RWPE2 (cell line): ENCODE measurements at places on chromosomes 13 and 19.

DNA sequence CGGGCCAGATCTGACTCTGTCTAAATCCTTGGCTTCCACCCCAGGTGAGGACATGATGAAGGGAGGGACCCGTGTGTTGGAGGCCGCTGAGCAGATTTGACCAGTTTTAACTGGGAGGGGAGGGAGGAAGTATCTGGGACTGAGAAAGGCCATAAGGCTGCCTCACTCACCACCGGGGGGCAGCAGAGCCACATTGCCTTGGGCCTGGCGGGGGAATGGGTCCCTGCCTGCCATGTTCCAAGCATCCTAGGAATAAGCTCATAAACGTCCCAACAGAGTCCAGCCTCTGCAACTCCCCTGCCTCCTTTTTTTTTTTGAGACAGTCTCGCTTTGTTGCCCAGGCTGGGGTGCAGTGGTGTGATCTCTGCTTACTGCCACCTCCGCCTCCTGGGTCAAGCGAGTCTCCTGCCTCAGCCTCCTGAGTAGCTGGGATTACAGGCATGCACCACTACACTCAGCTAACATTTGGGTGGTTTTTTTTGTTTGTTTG, 15.5 kb downstream of the MAST3 start:
- no peak for DNase-seq
- H3K27ac ChIP-seq: no peak overlapping the region
- H3K36me3 ChIP-seq: peaks cover 6% of the 10 kb centered on the region; the same call in 1 of the 2 replicates

GRCh38 chr13:32045982-32046785, 14.6 kb downstream of the FRY start:
- H3K36me3 ChIP-seq: no peaks in the 10 kb centered on the region
- no peak overlapping the region for H3K27ac ChIP-seq
- no peak overlapping the region for H3K4me3 ChIP-seq
- H3K4me1 ChIP-seq: no peaks in the 10 kb centered on the region
- H3K27me3 ChIP-seq: no peaks in the 10 kb centered on the region
- DNase-seq: no peak

DNA sequence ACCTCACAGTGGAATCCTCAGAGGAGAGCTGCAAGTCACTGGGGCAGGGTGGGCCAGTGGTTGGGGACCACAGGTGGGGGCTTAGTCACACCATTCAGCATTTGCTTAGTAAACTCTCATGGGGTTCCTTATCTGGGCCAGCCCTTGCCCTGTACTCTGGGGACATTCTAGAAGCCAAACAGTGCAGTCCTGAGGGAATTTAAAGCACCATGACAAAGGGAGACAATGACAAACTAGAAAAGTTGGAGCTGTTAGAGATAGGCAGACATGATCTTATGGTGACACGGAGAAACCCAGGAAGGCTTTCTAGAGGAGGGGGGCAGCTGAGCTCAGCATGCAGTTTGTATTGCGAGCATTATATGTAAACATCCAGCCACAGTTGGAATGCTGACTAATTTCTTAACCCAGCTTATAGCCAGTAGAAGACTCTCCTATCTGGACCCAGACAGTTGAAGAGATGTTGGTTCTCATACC, 87.6 kb downstream of the ZNF429 start:
- no peak overlapping the region for H3K27ac ChIP-seq
- no peak overlapping the region for H3K4me3 ChIP-seq
- H3K27me3 ChIP-seq: no peaks in the 10 kb centered on the region
- no peaks in the 10 kb centered on the region for H3K36me3 ChIP-seq
- DNase-seq: no peak

DNA sequence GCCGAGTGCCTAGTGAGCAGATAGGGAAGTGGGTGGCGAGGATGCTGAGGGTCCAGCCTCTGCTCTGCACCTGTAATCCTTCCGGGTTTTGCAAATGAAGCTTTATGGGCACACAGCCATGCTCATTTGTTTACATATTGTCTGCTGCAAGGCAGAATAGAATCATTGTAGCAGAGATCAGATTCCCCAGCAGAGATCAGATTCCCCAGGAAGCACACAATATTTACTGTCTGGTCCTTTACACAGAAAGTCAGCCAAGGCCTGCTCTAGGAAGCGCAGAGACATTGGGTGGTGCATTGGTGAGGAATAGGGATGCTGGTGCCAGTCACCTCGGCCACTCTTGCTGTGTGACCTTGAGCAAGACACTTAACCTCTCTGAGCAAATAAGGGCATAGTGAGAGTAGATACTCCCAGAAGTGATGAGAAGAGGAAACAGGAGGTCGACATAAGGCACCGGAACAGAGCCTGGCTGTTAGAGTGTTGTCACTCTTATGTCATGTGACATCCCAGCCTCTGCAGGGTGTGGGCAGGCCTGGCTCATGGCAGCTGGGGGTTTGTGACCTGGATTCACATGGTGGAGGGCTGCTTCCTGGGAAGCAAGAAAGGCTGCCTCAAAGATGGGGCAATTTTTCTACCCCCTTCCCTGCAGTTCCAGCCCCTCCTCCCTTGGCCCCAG, 25.6 kb downstream of the CARM1 start:
- H3K4me3 ChIP-seq: no peak overlapping the region
- H3K4me1 ChIP-seq: peaks cover 8% of the 10 kb centered on the region
- H3K27ac ChIP-seq: no peak overlapping the region
- no peak for DNase-seq

DNA sequence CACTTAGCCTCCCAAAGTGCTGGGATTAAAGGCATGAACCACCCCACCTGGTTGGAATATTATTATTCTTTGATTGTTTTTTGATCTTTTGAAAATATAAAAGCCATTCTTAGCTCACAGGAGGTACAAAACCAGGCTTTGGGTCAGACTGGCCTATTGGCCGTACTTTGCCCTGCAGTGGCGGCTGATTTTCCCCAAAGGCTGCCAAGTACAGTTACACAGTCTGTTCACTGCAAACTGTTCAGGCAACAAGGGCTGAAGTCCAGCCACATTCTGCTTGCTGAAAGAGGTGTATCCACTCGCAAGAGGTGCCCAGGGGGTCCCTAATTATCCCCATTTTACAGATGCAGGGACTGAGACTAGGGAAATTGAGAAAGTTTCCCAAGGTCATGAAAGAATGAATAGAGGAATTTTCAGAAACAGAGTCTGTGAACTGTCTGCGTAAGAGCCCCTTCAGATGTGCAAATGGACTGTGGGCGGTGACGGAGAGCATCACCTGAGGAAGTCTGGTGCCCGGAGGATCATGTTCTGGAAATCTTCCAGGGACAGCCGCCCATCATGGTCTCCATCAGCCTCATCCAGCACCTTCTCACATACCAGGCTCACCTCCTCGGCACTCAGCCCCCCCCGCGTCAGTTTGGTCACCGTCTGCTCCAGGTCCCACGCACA, 9.0 kb downstream of the CIB3 start:
- DNase-seq: no peak
- peaks cover 15% of the 10 kb centered on the region for H3K4me1 ChIP-seq
- no peak overlapping the region for H3K4me3 ChIP-seq
- H3K27ac ChIP-seq: no peak overlapping the region
- no peaks in the 10 kb centered on the region for H3K27me3 ChIP-seq
- H3K36me3 ChIP-seq: no peaks in the 10 kb centered on the region

DNA sequence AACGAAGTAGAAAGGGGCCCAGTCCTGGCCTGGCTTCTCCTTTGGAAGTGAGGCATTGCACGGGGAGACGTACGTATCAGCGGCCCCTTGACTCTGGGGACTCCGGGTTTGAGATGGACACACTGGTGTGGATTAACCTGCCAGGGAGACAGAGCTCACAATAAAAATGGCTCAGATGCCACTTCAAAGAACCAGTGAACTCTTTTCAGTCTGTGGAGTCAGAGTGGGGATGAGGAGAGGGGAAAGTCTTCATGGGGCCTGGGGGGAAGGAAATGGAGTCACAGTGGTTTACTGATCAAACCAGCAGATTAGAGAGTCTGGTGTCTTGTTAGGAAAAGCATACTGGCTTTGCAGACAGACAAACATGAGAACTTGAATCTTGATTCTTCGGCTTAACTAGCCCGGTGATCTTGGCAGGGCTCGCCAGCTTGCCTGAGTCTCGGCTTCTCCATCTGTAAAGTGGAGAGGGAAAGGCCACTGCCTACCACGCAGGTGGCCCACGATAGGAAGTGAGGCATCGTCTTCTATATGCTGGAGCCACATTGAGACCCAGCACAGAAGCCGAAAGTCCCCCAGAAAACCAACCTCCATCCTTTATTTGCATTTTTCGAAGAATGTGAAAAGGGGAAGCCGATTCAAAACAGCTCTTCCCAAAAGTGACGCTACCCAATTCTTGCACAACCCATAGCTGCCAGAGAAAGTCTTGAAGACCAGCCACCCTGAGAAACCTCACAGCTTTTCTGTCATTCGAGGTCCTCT, at the start of gene FFAR1:
FFAR1 (plus strand) TSS at position 732 of the 759 bp plus-strand sequence. CDS start 3,650 bp downstream, outside the sequence.
- no peaks in the 10 kb centered on the region for H3K4me1 ChIP-seq
- no peak within 1 kb of the TSS for H3K27ac ChIP-seq
- H3K36me3 ChIP-seq: no peaks in the 10 kb centered on the region
- DNase-seq: no peak
- peaks cover 21% of the 10 kb centered on the region for H3K27me3 ChIP-seq

DNA sequence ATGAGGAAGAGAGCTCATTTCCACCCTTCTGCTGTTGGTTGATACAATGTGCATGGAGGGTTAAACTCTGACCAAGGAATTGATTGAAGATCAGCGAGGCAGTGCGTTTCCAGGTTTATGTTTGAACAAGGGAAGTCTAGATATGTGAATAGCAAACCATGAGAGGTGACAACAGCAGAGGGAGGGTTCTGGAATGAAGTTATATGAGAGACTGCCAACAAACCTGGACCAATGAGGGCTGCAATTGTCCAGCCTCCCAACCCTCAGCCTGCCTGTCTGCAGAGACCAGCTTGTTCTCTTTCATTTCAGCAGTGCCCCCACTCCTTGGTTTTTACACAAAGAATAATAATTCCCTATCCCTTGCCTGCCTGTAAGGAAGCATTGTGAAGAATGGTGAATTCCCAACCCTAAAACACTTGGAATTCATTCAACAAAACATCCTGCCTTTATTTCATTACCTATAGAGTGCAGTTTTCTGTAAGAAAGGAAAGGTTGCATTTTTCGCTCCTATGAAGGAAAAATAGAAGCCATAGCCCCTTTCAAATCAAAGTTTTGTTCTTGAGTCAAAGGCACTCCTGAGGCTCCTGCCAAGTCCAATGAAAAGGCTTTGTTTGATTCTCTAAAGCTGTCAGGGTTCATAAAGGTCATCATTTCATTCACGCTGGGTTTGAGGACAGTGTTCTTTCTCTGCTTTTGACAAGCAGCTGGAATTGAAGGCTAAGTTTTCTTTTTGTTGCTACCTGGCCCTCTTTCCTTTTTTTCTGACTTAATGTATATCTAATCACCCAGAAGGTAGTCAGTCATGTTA, 53.6 kb upstream of the ABCC4 start:
- no peak overlapping the region for H3K27ac ChIP-seq
- H3K4me3 ChIP-seq: no peak overlapping the region
- no peaks in the 10 kb centered on the region for H3K4me1 ChIP-seq
- no peaks in the 10 kb centered on the region for H3K36me3 ChIP-seq
- DNase-seq: no peak
- no peaks in the 10 kb centered on the region for H3K27me3 ChIP-seq

DNA sequence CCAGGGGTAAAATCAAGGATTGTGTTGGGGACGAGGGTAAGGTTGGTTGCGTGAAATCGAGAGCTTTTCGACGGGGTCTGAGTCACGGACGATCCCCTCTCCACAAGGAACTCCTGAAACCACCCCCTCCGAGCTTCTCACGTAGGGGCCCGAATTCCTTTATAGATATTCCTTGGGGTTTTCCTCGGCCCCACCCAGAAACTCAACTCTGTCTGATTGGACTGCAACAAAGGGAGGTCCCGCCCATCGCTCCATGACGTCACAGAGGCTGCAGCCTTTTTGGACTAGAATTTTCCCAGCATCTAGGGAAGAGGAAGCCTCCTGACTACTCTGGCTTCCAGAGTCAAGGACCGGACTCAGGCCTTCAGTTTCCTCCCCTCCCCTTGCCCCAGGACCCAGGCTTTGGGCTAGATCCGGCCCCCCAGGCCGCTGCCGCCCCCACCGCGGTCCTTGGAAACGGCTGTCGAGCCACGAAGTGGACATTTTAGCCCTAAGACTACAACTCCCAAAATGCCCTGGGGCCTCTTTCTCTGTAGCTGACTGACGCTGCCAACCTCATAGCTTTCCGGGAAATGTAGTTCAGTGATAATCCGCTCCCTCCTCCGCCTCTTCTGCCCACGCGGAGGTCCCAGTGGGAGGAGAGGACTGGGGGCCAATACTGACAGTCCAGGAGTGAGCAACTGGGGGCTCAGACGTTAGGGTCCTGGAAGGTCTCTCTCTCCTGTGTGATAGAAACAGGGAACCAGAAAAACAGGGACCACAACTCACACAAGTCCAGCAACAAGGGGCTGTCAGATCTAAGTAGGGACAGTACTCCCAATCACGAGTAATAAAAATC, at the start of gene IZUMO1:
IZUMO1 (minus strand) TSS at position 172 of the 838 bp plus-strand sequence. CDS start 1,050 bp downstream, outside the sequence.
- peaks cover 40% of the 10 kb centered on the region for H3K36me3 ChIP-seq
- H3K4me3 ChIP-seq: no peak within 1 kb of the TSS
- H3K4me1 ChIP-seq: no peaks in the 10 kb centered on the region
- H3K27me3 ChIP-seq: no peaks in the 10 kb centered on the region

GRCh38 chr19:44684892-44685863, 13.8 kb upstream of the CEACAM16 start:
- no peak overlapping the region for H3K4me3 ChIP-seq
- DNase-seq: no peak
- no peaks in the 10 kb centered on the region for H3K27me3 ChIP-seq
- peaks cover 11% of the 10 kb centered on the region for H3K4me1 ChIP-seq

DNA sequence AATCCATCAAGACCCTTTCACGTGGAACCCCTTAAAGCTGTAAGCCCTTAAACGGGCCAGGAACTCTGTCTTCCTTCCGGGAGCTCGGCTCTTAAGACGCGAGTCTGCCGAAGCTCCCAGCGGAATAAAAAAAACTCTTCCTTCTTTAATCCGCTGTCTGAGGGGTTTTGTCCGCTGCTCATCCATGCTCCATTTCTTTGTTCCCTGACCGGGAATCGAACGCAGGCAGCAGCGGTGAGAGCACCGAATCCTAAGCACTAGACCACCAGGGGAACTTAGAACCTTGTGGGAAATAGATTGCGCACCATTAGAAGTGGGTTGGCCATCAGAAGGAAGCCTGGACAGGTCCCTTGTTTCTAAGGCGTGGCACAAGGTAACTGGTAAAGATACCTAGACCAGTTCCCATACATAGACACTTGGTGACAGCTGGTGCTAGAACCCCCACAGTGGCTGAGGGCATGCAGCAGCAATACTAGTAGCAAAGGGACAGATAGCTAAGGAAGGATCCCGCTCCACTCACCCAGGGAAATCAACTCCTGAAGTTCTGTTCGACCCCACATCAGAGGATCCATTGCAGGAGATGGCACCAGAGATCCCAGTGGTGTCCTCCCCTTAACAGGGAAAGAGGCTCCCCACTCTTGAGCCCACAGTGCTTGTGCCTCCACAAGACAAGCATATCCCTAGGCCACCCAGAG, 1.5 kb upstream of the RGCC start:
- H3K36me3 ChIP-seq: no peaks in the 10 kb centered on the region
- no peak for DNase-seq
- H3K4me1 ChIP-seq: no peaks in the 10 kb centered on the region
- no peak overlapping the region for H3K27ac ChIP-seq
- H3K27me3 ChIP-seq: peaks cover 29% of the 10 kb centered on the region
- no peak overlapping the region for H3K4me3 ChIP-seq

- H3K4me1 ChIP-seq: no peaks in the 10 kb centered on the region
- H3K4me3 ChIP-seq: no peak overlapping the region
- peaks cover 9% of the 10 kb centered on the region for H3K27me3 ChIP-seq
- H3K36me3 ChIP-seq: no peaks in the 10 kb centered on the region
- DNase-seq: no peak
Measured at GRCh38 chr13:112952759-112953551, 16.1 kb upstream of the MCF2L start.
